DMS79 (cell line): ENCODE measurements at places on chromosomes 2 and 18.

GRCh38 chr2:5905661-5906060 lies 213.5 kb downstream of the SOX11 start:
- DNase-seq = no peak

GRCh38 chr18:21444465-21445212 lies 155.9 kb downstream of the ESCO1 start:
- DNase-seq = no peak

DNA sequence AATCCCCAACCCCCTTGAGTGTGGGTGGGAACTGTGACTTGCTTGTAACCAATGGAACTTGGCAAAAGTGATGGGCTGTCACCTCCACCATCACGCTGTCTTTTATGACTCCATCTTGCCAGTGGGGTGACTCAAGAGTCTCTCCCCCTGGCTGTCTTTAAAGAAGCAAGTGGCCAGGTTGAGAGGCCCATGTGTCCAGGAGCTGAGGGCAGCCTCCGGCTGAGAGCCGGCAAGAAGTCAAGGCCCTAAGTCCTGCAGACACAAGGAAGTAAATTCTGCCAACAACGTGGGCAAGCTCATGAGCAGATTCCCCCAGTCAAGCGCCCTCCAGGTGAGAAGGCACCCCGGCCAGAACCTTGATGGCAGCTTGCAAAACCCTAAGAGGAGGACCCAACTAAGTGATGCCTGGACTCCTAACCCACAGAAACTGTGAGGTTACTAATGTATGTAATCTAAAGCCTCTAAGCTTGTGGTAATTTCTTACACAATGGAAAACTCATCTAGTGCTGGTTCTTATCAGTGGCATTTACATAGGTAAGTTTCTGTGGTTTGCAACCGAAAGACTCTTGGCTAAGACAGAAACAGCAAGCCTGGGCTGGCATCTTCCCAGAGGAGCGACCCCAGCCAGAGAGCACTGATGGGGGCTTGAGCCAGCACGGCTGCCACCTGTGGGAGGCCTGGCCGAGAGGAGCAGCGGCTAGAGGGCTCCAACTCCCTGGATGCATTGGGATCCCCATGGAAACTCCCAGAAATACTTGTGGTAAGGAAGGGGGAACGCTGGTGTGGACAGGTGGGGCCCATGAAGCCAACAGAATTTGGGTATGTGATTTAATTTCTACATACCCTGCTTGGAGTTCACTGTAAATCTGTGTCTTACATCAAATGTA lies 49.3 kb downstream of the CIB4 start:
- no peak for DNase-seq

- DNase-seq = no peak
Observed at GRCh38 chr2:177383935-177384334, 8.6 kb upstream of the AGPS start.

- no peak for DNase-seq
Observed at GRCh38 chr2:88590998-88591613, 36.2 kb downstream of the EIF2AK3 start.

- DNase-seq = no peak
Observed at GRCh38 chr2:201597397-201597796, 45.9 kb downstream of the TMEM237 start.

DNA sequence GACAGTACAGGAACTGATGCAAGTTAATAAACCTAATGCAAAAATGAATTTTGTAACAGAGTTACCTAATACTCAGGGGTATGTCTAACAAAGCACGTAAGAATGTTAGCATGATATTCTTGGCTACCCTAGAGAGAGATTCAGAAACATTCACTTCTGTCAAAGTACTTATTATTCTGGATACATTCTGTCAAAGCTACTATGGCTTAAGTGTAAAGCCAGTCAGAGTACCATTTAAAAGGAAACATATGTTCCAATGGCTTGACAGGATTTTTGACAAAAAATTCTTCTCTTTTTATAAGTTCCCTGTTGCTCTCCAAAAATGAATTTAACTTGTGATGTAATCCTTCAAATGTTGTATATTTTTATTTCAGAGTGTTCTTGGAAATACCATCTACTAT lies 85.5 kb downstream of the PIGN start:
- DNase-seq = no peak

DNA sequence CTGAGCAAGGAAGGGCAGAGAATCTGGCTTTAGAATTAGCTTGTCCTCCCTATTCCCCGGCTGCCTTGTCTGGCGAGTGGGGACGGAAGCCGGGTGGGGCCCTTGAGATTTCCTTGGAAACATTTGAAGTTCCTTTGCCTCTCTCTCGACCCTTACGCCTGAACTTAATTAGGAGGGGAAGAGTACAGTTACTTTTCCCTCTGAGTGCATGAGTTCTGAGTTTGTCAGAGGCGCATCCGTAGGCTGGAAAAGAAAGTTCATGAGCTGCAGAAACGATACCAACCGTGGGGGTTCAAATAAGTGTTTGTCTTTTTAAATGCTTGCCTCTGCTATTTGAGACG lies 468 bp downstream of the PIKFYVE start:
- DNase-seq = no peak

GRCh38 chr2:103810875-103811274 lies 1043.0 kb upstream of the POU3F3 start:
- no peak for DNase-seq

GRCh38 chr2:96324721-96325040 lies 436 bp upstream of the ITPRIPL1 start:
- DNase-seq = no peak

- DNase-seq = no peak
Observed at GRCh38 chr2:5507367-5507766, 184.8 kb upstream of the SOX11 start.

GRCh38 chr2:167692191-167692590 lies 555.2 kb downstream of the STK39 start:
- no peak for DNase-seq

- DNase-seq = no peak
Observed at GRCh38 chr2:41836948-41837347, 210.9 kb upstream of the PKDCC start.

DNA sequence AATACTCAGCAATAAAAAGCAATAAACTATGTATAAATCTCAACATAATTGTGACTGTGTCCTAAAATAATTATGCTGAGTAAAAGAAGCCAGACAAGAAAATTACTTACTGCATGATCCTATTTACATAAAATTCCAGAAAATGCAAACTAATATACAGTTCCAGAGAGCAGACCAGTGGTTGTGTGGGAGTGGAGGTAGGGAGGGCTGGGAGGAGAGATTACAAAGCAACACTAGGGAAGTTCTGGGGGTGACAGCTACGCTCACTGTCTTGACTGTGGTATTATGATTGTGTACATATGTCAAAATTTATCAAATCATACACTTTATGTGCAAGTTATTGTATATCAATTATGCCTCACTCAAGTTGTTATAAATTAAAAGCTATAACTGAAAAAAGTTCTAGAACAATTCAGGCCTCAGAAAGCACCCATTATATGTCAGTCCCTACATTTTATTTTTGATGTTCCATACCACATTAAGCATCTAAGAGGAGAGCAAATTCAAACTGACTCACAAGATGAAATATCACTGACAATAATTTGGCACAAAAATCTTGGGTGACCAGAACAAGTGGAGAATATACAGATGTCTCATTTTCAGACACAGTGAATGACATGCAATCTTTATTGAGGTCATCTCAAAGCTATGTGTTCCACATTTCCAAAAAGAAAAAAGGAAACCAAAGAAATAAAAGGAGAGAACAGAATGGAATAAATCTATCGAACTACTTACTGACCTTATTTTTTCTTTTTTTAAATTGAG lies 85.1 kb downstream of the ANTXR1 start:
- no peak for DNase-seq
